ENCODE measurements at places on chromosomes 16 and 17.

GRCh38 chr17:80092959-80093358, 8.4 kb upstream of the GAA start:
- DNase-seq: no peak

DNA sequence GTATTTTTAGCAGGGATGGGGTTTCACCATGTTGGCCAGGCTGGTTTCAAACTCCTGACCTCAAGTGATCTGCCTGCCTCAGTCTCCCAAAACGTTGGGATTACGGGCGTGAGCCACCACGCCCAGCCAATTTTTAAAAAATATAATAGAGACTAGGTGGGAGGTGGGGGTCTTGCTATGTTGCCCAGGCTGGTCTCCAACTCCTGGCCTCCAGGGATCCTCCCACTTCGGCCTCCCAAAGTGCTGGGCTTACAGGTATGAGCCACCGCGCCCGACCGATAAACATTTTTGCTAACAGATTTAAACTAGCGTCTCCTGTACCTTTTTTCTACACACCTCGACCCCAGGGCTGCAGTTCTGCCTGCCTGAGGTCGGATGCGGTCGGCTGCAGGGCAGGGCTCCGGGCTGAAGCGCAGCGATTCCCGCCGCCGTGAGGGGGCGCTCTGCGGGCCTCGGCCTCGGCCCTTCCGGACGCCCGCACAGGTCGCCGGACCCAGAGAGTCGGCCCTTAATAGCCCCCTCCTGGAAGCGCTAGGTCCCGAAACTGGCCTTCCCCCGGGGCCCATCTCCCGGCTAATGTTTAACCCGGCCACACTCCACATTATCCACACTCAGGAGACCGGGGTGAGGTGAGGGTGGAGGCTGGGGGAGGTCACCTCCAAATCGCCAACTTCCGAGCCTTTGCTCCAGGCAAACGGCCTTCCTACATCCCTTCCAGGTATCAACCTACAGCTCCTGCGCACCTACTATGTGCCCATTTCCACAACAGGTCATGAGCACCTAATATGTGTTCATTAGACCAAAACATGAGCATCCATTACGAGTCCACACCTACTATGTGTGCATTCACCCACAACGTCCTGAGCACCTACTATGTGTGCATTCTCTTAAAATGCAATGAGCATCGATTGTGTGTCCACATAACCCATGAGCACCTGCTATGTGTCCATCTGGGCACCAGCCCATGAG, 2.0 kb upstream of the GLIS2 start:
- DNase-seq: peak; percentile 21

DNA sequence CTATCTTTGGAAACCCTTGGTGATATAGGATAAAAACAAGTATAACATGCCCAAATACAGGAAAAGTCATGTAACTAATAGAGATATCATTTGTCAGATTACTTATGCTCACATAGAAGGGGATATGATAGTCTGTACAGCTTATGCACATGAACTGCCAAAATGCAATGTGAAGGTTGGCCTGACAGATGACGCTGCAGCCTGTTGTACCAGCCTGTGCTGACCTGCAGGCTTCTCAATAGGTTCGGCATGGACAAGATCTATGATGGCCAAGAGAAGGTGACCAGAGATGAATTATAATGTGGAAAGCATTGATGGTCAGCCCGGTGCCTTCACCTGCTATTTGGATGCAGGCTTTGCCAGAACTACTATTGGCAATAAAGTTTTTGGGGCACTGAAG, 12.7 kb downstream of the WFIKKN2 start:
- DNase-seq: no peak

GRCh38 chr17:80431246-80432195, 16.6 kb downstream of the ENDOV start:
- no peak for DNase-seq

DNA sequence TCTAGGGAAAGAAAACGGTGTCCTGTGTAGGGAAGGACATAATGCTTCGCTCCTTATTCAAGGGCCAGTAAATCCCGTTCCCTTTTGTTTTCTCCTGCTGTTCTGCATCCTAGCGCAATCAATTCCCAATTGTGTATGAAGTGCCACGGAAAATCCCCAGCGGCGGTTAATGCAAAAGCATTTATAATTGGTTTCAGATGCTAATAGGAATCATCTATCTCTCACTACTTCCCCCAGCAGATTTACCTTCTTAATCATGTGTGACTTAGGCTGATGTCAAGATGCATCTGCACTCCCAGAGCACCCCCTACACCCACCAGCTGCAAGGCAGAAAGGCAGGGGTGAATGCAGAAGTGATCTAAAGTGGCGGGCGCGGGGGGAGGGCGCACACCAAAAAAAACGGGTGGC, 32.7 kb upstream of the SSTR2 start:
- no peak for DNase-seq

GRCh38 chr16:8403978-8404749, 186.1 kb downstream of the TMEM114 start:
- DNase-seq: no peak

- DNase-seq: no peak
Observed at GRCh38 chr16:57137566-57138273, 45.3 kb downstream of the CPNE2 start.

DNA sequence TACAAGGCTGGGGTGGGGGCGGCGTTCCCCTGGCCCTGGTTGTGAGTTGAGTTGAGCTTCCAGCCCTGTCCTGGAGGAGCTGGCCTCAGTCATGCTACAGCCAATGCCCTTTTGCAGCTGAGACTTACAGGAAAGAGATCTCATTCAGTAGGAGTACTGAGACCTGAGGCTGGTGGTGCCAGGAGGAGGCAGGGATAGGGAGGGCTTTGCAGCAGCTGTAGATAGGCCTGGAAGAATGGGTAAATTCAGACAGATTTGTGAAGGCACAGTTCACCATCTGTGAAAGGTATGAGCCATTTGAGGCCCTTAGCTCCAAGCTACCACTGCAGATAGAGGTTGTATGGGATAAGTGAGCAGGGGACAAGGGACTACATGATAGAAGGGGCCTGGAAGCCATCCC, 5.6 kb downstream of the STX4 start:
- DNase-seq: no peak

DNA sequence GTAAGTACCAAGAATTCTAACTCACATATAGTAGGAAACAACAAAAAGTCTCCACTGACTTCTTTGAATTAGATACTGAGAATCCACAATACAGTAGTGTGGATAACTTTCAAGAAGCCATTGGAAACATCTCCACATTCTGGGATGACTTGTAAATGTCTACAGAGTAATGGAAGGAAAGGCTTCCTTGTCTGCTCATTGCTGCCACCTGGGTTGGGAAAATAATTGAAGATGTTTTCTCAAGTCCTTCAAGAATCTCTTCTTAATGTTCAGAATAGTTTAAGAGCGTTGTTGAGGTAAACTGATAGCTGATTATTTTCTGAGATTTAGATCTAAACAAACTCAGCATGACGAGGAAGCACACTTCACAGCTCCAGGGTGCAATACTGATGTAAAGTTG, 14.0 kb downstream of the CPSF4L start:
- DNase-seq: no peak

- no peak for DNase-seq
Observed at GRCh38 chr17:41763327-41763726, 23.2 kb downstream of the JUP start.

DNA sequence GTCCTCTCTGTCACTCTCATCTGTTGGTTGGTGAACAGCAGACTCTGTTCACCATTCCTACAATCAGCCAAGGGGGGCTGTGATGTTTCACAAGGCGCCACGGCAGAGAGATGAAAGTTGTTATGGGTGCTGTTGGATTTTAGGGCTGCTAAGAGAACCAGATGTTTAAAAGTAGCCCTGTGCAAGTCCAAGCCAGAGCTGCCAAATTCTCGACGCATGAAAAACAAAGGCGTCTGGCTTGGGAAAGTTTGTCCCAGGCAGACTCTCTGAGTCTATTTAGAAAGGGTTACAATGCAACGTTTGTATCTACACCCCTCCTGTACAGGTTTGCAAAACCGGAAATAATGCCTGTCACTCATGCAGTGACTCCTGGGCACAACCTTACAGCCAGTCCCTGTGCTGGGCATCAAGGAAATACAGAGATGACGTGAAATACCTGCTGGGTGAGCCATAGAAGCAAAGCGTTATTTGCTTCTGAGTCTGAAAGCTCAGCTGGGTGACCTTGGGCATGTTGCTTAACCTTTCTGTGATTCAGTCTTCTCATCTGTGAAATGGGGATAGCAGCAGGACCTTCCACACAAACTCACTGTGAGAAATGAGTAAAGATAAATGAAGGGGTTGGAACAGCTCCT, 74.8 kb downstream of the XYLT1 start:
- DNase-seq: no peak

GRCh38 chr17:42989726-42990652, 8.2 kb upstream of the RPL27 start:
- DNase-seq: no peak

DNA sequence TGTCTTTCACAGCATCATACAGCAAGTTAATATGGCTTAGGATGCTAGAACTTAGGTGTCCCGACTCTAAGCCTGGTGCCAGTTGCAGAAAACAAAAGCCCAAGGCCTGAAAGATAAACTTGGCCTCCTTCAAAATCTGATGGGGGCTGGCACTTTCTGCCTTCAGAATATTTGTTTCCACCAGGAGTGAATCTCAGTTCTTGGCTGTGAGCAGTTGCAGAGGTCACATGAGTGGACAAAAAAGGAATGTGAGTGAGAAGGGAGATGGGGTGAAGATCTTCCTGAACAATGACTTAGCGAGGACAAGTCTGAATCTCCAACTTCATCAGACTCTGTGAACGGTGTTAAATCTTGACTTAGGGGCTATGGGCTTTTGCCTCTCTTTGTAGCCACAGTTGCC, 46.6 kb downstream of the HOXB1 start:
- DNase-seq: no peak

DNA sequence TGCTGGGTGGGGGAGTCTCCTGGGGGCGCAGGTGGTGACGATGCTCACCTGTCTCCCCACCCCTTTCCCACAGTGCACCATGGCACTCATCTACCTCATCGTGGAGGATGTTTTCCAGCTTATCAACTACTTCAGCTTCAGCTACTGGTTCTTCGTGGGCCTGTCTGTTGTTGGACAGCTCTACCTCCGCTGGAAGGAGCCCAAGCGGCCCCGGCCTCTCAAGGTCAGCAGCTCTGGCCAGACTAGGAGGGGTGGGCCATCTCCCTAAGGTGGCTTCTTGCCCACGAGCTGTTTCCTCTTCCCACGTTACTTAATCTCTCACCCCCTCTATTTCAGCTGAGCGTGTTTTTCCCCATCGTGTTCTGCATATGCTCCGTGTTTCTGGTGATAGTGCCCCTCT, 14.5 kb downstream of the SLC7A6OS start:
- no peak for DNase-seq

DNA sequence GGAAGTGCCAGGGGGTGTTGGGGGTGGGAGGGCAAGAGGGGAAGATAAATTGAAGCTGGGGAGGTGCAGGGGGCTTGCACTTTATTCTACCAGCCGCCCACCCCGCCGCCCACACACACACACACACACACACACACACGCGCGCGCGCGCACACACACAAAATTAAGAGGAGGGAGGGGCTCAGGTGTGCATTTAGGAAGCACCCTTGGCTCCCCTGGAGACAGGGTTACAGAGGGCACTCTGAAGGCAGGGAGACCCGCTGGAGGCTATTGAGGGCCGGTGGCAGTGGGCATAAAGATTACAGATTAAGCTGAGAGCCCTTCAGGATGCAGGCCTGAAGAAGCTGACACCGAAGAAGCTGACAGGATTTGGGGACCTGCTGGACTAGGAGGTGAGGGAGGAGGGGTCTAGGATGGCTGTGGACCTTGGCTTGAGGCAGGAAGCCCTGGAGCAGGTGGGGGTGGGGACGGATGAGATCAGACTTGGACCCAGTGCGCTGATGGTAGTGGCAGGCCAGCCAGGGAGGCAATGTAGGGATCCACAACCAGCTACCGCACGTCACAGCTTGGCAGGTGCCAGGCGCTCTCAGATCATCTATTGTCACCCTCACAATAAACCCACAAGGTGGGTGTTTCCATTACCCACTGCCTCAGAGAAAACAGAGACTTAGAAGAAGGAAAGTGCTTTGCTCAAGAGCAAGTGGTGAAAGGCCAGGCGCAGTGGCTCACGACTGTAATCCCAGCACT, 772 bp upstream of the SAMD14 start:
- DNase-seq: no peak

DNA sequence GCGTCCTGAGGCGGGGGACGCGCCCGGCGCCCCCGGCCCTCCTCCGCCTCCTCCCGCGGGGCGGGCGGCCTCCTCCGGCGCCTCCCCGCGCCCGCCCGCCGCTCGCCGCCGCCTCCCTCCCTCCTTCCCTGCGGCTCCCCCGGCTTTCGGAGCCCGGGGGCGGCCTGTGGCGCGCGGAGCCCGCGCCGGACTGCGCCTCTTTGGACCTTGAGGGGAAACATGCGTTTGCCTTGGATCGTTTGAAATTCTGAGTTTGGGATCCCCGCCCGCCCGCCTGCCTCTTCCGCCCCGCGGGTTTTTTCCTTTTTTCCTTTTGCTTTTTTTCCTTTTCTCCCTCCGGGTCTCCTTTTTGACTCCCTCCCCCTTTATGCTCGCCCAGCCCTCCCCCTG, 390 bp downstream of the ZNRF1 start:
- DNase-seq: no peak

GRCh38 chr17:40794466-40794865, 5.3 kb downstream of the KRT28 start:
- DNase-seq: no peak

DNA sequence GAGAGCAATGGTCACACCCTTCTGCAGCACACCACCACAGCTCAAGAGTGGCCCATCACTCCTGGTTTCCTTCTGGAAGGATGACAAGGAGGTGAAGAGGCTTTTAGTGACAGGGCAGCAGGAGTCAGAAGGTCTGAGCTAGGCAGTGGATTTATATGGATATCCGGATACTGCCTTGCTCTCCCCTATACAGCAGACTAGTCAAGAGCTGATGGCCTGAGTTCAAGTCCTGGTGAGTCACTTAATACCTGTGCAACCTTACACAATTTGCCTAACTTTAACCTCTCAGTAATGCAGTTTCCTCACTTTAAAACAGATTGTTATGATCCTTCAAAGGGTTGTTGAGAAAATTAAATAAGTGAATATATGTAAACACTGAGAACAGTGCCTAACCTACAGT, 22.9 kb downstream of the MYO18A start:
- DNase-seq: no peak

- DNase-seq: peak; percentile 28
Observed at GRCh38 chr17:64781014-64781756, 119.1 kb upstream of the SMURF2 start.

- DNase-seq: peak; percentile 90
Observed at GRCh38 chr16:75433732-75434413, 570 bp upstream of the CFDP1 start.

DNA sequence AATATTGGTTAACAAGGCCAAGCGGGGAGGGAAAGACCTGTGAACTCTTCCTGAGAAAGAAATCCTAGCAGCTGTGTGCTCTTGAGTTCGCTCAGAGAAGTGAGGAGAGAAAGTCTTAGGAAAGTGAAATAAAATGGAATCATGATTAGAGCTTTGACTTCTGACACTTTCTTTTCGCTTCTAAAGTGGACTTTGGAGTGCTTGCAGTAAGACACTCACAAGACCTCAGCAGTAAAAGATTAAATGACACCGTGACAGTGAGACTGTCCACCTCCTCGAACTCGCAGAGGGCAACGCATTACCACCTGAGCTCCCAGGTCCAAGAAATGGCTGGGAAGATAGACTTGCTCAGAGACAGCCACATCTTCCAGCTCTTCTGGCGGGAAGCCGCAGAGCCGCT, 71.2 kb downstream of the RNF213 start:
- no peak for DNase-seq

GRCh38 chr17:67124450-67125148, 80.2 kb downstream of the CACNG1 start:
- no peak for DNase-seq

GRCh38 chr17:60909405-60909804, 231.8 kb downstream of the BCAS3 start:
- no peak for DNase-seq

All from hematopoietic multipotent progenitor cell treated with erythropoietin and hydrocortisone succinate and interleukin-3 and kit ligand, for 8 days (in vitro differentiated cells).